ENCODE measurements at places on chromosomes 5 and 9. TPM values are rescaled to one million over a fixed set of nuclear protein-coding genes. Genes with fewer than 3 reads are reported as not detected.

DNA sequence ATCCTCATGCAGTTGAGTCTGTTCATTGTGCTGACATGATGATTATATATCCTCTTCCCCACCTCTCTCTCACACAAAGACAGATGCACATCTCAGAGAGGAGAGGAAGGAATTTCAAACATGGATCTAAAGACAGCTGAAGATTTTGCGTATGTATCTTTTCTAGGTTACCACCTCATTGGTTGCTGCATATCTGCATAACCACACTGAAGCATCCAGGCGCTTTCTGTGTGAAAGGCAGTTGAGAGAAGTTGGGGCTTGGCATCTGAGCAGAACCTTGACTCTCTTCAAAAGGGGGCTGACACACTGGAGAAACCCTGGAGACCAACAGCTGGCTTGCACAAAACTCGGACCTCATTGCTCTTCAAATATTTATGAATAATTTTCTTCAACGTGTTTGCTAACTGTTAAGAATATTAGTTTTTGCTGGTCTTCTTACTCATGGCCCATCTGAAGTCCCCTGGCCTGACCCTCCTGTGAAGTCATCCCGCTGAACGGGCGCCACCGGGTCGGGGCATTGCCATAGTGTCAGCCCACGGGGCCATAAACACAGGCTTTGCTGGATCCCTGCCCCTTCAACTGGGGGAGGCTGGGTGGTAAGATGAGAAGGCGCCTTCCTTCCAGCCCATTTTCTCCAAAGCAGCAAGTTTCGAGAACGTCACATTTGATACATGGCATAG, 593.2 kb upstream of the CLINT1 start:
- no peak for DNase-seq

DNA sequence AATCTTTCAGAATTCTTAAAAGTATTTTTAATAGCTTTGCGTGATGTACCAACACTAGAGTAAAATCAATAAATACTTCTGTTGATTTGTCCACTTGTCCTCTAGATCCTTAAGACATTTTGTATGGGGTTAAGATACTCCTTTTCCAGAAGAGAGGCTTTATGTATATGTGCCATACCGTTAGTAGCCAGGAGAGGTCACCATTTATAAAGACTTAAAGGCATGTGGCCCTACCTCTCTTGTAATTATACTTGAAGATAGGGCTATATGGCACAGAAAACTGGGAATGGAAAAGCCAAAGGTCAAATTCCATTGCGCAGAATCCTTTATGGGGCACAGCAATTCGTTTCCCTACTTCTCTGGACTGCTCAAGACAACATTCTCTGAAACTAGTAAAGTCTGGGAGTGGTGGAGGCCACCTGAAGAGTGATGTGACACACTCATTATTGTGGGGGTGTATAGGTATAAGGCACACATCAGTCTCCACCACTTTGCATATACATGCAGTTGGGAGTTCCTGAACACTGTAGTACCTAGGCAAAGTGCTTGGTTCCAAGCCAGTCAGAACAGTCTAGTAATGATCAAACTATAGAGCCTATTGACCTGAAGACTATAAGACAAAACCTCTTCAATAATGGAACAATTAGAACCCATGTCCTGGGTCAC, 140.1 kb upstream of the FBXL17 start:
- no peak for DNase-seq

- no peak for DNase-seq
Measured at GRCh38 chr5:61974680-61975079, 331.3 kb upstream of the KIF2A start.

GRCh38 chr9:99030092-99030511, 74.8 kb upstream of the TGFBR1 start:
- no peak for DNase-seq

DNA sequence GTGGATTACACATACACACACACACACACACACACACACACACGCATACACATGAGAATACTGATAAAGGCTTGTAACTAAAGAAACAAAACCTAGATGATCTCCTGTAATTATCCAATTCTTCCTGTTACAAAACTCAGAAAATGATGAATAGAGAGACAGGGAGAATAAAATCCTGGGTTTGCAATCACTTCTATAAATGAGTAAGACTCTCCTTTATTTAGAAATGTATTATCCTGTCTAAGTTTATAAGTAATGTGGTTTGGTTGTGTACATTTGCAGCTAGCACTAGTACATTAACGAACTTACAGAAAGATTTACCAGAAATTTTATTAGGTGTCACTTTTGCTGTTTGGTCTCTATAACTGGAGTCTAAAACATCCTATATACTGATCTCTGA, 2.8 kb upstream of the PRR16 start:
- DNase-seq: no peak

Gene SEMA6A
- 44.3 TPM for total RNA-seq

Measured in lower lobe of right lung (tissue), 2 donors.